ENCODE measurements at places on chromosomes 3 and 15.

- no peak for DNase-seq
These were observed 9.9 kb downstream of the RARB start for GRCh38 chr3:25437953-25438352.

- DNase-seq: no peak
These were observed 201.7 kb downstream of the GAP43 start for GRCh38 chr3:115825046-115825445.

DNA sequence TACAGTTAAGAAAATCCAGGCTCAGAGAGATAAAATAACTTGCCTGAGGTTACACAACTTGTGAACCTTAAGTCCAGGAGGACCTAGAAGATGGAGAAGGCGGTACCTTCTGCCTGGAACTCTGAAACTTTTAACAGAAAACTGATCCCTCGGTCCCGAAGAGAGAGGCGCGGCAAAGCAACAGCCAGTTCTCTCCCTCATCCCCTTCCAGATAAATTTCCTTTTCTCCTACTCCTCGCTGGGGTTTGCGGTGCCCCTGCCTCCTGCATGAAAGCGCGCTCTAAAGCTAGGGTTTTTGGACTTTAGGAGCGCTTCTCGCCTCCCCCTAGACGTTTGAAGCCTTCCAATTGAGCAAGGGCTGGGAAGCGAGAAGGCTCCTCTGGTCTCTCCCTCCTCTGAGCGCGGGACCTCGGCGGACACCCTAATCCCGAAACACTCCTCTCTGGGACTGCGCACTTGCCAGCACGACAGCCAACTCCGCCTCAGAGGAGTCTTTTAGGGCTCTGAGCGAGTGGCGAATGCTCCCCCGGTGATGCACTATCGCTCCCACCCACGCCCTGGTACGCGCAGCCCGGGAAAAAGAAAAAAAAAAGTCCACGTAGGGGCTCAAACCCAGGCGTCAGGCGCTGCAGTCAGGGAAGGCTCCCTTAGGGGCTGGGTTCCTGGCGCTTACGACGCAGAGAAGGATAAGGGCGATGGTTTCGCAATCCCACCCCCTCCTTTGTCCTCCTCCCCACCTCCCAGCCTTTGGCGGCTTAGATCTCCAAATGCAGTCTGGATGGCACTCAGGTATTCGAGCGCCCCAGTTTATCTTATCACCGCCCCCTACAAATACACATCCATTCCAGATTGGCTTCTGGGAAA, 7.9 kb upstream of the EOMES start:
- no peak for DNase-seq

GRCh38 chr3:101244212-101244575, 76.2 kb downstream of the IMPG2 start:
- DNase-seq: no peak

DNA sequence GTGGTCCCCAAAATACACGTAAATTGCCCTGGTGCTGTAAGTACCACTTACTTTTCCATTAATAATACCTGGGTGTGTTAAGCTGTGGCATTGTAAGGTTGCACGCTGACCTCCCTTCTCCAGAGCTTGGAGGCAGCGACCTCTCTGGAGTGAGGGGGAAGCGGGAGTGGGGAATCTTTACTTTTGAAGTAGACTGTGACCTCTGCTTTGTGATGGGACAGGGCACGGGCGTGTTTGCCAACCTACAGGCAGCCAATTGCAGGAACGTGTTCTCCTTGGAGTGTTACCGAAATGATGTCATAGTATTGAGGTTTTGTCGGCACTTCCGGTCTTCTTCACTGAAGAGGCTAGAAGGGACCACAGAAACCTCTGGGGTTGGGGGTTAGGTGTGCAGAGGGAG, 227.3 kb upstream of the C2CD4B start:
- DNase-seq: no peak

GRCh38 chr15:80396096-80396495, 8.1 kb upstream of the ARNT2 start:
- DNase-seq: no peak

GRCh38 chr3:129357616-129358015, 70.8 kb downstream of the EFCAB12 start:
- DNase-seq: no peak

Data from cortex of kidney (tissue), 1 donor.